ENCODE measurements at places on chromosomes 13 and 19.

DNA sequence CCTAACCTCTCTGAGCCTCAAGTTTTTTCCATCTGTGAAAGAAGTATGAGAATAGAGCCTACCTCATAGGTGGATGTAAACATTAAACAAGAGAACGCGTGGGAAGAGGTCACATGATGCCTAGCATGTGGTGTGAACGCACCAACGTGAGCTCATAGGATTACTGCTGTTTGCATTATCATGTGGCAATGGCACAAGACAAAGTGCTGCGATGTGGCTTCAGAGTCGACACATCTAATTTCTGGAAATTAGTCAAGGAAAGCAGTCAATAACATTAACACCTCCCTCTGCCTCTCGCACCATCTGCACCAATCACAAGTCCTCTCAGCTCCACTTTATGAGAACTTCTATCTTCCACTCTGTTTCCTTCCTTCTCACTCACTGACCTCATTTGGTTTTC is 489.7 kb downstream of the COG6 start:
- no peak for DNase-seq

DNA sequence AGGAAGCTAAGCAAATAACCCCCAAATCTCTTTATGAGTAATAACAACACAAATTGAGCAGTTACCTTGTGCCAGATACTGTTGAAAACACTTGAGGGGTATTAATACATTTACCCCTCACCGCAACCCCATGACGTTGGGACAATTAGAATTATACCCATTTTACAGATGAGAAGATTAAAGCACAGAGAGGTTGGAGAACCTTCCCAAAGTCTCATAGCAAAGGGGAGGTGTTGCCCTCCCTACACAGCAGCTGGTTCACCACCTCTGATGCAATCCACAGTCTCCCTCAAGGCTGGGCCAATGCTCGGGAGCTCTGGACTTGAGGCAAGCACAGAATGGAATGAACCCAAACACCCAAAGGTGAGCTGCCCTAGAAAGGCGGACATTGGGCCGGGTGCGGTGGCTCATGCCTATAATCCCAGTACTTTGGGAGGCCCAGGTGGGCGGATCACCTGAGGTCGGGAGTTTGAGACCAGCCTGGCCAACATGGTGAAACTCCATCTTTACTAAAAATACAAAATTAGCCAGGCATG is 3.9 kb upstream of the CCNE1 start:
- DNase-seq: no peak

GRCh38 chr19:28667348-28667977 is 545.5 kb downstream of the UQCRFS1 start:
- no peak for DNase-seq

DNA sequence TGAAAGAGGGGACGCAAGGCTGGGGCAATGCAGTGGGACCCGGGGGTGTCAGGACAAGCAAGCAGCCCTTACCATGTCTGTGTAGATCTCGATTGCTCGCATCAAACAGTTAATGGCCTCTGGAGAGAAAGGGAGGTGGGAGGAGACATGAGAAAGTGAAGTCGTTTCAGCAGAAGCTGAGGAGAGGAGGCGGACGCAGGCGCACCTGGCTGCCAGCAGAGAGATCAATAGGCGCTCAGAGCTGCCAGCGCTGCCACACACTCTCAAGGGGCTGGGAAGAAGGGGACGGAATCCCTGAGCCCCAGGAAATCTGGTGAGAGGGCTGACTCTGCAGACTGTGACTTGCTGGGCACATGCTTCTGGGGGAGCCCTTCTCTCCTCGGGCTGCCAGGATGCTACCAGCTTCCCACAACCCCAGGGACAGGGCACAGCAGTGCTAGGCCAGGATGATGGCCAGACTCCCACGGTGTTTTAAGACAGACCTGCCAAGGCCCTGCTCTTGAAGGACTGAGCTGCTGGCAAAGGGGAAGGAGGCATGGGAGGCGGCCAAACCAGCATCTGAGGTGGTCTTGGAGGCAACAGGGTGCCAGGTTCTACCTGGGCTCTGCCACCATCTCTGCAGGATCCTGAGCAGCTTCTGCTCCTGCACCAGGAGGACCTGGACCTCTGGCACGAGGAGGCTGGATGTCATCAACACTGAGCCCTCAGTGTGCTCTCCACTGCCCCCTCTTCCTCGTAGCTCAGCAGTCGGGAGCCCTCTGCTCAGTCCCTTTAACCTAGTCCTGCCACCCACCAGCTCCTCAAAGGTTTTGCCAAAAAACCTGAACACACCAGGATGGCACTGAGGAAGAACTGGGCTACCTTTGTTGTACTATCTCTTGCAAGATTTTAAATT is 11.7 kb upstream of the KPTN start:
- no peak for DNase-seq

GRCh38 chr19:3504735-3505134 is 1.4 kb upstream of the FZR1 start:
- DNase-seq: no peak

GRCh38 chr19:6270822-6271221 is 9.0 kb downstream of the MLLT1 start:
- DNase-seq: no peak
